Kidney capillary endothelial cell (primary cell): ENCODE measurements at places on chromosomes 12 and 14.

DNA sequence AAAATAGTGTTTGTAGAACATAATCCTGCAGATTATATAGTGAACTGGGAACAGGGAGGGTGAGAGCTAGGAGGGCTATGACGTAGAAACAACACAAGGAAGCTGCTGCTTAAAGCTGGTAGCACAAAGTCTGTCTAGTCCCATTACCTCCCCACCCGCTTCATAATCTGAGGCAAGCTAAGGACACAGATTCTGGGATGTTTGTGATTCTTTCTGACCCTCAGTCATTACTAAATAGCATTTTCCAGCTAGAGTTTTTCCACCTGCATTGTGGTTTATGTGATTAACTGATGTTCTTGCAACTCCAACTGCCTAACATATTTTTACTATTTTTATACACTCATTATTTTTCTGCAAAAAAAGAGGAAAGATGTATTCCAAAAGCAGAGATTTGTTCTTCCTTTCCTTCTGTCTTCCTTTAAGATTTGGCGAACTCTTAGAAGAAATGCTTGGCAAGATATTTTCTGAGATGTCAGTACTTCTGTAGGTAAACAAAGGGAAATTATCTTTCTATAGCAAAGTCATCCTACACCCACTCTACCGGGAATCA lies 293.2 kb upstream of the FAR2 start:
- DNase-seq, result no peak

GRCh38 chr14:77006132-77006531 lies 22.4 kb downstream of the IRF2BPL start:
- DNase-seq, result no peak

- peak; percentile 12 for DNase-seq
Observed at GRCh38 chr12:26425587-26426260, 230.4 kb downstream of the SSPN start.

- no peak for DNase-seq
Observed at GRCh38 chr12:83451189-83451588, 764.5 kb downstream of the TMTC2 start.

- no peak for DNase-seq
Observed at GRCh38 chr12:53070877-53071492, 8.2 kb downstream of the SPRYD3 start.

- DNase-seq, result no peak
Observed at GRCh38 chr14:36654794-36655381, 6.8 kb upstream of the PAX9 start.

GRCh38 chr14:33839193-33840076 lies 111.4 kb downstream of the EGLN3 start:
- peak; percentile 62 for DNase-seq

DNA sequence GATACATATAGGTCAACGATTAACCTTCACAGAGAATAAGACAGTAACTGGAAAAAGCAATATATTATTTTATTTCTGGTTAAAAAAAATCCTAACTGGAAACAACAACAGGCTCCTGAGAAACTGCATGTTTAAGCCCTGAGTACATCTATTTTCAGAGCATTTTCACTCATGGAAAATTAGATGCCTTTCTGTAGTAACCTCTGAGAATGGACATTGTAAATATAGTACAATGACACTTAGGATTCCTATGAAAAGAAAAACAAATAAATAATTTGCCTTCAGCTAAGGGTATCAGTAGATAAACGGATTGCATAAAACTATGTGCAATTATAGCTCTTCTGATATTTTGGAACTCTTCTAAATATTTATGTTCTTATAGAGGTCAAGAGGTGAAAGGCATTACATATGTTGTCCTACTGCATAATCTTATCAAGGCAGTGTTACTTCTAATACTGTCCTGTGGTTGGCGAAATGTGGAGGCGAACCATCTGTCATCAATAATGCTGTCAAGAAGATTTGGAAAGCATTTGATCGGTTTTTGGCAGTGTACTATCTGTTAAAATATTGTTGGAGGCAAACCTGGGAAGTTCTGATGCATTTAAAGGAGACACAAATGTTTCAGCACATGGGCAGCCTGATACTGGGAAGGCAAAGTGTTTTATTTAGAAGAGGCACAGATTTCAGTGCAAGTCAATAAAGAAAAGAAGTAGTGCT lies 381.8 kb downstream of the BTG1 start:
- no peak for DNase-seq

- DNase-seq, result no peak
Observed at GRCh38 chr12:4331221-4331620, 10.2 kb downstream of the TIGAR start.

DNA sequence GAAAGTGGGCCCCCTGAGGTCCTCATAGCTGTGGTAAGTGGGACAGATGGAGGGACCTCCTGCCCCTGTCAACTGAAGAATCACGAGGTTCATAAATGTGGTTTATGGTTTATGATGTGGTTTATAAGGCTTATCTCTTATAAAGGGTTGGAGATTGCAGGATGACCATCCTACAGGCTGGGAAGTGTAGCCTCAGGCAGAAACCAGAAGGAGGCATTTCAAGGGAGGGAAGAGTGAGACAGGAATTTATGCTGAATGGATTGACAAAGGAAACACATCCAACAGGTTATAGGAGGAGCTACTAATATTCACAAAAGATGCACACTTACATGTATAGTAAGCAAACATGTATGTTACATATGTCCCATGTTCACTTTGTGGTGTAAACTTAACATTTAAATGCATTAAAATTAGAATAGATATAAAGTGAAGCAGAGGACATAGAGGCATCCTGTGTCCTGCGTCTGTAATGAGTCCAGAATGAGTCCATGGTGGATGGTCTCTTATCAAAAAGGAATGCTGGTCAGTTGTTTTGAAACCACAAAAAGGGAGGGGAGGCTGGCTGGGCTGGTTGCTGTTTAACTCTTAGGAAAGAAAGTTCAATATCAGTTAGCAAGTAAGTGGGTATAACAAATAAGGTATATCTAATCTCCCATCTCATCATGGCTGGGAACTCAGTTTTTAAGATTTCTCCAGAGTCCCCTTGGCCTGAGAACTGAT lies 149.0 kb upstream of the RMST start:
- no peak for DNase-seq

DNA sequence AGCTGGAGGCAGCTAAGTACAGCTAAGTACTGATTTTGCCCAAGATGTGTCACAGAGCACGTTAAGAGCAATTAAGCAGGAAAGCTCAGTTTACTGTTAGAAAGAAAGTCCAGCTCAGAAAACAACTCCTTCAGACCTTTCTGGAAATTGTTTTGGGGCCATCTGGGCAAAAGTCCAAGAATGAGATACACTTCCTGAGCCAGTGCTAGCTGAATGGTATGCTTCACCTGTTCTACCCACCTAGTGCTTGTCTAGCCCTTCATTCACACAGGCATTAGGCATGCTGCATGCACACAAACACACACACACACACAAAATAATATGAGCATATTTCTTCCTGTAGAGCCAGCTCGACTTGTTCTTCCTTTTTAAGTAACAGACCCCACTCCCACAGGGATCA lies 6.6 kb upstream of the IKZF4 start:
- no peak for DNase-seq

DNA sequence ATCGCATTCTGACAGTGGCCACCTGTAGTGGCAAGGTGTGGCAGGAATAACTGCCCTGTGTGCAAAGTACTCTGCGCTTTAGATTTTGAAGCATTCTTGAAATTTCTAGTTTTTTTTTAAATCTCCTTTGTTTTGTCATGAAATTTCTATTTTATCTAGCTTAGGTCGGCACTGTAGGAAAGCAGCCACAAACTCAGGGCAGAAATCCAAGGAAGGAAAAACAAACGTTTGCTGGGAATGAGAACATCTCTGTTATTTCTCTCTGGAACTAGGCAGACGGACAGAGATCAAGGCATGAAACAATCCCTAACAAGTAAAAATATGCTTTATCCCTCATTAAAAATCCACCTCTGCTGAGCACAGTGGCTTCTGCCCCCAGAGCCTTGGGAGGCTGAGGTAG lies 1.3 kb upstream of the NR2C1 start:
- DNase-seq, result no peak

DNA sequence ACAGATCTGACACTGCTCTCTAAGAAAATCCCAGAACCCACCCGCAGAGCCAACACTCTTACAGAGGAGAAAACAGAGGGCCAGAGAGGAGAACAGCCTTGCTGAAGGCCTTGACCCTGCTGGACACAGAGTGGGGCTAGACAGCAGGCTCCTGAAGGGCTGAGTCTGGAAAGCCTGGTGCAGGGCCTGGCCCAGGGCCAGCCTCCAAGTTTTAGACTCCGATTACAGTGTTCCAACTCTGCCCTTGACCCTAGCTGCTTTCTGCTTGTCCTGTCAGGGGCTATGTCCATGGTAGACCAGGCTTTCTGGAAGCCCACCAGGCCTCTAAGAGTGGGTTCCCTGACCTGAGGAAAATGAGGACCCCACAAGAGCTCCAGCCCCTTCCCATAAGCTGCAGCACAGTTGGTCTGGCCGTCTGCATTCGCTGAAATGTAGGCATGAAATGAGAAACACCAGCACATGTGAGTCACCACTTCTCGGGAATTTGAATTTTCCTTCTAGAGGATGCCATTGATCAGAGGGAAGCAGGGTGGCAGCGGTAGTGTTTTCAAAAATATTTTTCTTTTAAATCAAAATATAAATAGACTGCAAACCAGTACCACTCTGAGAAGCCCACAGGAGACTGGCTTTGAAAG lies 154.4 kb downstream of the CALM1 start:
- no peak for DNase-seq

GRCh38 chr14:101246894-101247841 lies 314.1 kb upstream of the DIO3 start:
- no peak for DNase-seq

DNA sequence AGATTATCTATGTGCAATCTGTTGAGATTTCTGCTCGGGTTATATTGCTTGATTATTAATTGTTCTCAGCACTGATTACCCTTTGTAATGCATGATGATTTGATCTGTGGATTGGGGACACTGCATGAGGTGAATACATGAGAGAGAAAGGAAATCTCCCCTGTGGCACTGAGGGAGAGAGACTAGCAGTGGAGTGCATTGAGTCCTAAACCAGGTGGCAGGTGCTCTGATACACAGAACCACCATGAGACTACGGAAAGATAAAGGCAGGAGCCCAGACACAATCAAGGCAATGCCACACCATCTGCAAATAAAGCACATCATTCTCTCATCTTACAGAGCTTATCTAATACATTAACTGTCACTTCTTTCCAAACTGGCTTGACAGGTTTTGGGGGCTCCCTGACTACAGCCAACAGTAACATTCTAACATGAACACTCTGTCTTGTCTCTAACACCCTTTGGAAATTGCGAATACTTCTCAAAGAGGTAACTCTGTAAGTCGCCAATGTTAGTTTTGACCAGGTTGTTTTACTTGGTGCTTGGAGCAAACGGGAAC lies 37.6 kb upstream of the TSPAN8 start:
- DNase-seq, result no peak

DNA sequence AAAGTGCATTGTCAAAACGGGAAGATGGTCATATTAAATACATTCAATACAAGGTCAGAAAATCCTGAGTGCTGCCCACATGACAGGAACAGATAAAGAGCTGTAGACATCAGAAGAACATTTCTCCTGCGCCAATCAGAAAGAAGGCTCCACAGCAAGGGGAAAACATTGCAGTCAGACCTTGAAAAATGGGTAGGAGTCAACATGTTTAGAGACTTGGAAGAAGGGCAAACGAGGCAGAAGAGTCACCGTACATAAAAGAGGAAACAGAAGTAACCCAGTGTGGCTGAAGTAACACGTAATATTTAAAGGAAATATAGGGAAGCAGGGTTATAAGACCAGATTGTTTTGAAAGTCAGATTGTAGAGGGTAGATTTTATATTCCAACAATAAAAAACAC lies 11.9 kb downstream of the SPPL3 start:
- DNase-seq, result no peak

- no peak for DNase-seq
Observed at GRCh38 chr14:65940056-65940735, 527.7 kb downstream of the FUT8 start.
